ENCODE measurements at places on chromosomes 4 and X.

DNA sequence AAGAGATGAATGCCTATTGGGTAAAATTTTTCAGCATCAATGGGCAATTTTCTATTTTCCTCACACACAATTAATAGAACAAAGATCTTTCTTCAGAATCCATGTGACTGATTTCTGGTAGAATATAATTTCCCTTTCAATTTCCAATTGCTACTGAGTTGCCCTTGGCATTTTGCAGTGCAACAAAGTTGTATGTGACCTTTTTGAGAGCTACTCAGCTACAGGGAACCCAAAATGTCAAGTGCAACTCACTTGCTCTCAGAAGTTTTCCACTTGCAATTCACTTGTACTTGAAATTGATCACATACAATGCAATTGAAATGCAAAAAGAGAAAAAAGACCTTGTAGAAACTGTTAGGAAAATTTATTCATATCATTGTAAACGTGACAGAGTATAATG is 245.5 kb downstream of the BANK1 start:
- DNase-seq = no peak

DNA sequence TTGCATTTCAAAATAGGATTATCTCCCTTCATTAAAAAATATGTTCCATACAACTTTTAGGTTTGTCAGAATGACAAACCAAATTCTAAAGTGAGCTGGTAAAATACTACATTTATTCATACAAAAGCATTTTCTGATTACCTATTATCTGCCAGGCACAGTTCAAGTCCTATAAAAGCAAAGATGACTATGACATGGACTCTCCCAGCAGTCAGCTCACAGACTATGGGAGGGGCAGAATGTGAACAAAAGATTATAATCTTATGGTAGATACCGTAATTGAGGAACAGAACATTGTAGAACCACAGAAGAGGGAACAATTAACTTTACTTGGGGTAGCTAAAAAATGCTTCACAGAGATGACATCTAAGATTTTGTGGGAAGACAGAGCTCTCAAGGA is 12.4 kb downstream of the PAQR3 start:
- no peak for DNase-seq

DNA sequence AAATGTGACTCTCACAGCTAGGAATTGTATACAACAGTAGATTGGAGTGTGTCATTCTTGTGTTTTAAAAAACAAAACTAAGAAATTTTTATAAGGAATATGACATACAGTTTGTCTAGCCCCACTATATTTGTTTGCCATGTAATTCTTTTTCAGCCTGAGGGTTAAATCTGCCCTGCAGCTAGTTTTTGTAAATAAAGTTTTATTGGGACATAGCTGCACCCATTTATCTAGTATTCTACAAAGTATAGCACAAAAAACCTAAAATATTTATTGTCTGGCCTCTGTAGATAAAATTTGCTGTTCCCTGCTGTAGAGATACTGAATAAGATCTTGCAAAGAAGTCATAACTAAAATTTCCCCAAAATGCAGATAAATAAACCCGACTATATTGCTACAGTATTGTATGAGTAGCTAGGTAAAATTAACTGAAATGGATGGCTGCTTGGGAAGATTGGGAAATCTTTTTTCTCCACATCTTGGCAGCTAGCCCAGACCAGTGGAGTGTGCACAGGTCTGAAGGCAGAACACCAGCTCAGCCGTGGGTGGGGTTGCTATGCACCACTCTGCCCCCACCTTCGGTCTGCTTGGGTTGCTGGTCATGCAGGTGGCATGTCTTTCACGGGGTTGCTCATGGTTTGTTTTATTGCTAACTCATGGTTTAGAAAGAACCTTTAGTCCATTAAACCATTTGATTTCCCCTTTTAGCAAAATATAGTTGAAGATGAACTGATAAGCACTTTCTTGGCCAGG is 127.9 kb downstream of the KLHL8 start:
- no peak for DNase-seq

GRCh38 chr4:20598626-20599025 is 101.6 kb upstream of the PACRGL start:
- no peak for DNase-seq

DNA sequence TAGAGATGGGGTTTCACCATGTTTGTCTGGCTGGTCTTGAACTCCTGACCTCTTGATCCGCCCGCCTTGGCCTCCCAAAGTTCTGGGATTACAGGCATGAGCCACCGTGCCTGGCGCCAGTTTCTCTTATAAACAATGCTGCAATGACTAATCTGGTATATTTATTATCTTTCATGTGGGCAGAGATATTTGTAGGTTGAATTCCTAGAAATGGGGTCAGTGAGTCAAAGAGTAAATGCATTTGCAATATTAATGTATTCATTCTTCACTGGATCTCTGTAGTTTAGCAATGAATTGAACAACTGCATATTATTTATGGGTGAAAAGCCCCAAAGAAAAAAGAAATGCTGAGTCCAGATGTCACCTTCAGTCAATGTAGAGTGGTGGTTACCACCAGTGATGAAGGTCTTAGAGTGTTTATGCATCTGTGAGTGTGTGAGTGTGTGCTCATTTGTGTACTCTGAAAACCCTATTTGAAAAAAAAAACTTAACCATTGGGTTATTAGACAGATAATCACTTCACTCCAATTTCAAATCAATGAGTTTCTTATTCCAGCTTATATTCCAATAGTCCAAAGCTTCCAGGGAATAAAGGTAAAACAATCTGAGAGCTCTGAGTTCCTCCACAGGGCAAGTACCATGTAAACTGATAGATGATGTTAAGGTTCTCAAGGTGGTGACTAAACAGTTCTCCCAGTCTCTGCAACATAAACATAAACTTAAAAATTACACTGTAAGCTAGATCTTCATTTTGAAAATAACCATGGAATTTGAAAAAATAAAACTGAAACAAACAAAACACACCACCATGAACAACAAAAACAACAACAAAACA is 22.6 kb upstream of the CD38 start:
- peak; percentile 61 for DNase-seq

DNA sequence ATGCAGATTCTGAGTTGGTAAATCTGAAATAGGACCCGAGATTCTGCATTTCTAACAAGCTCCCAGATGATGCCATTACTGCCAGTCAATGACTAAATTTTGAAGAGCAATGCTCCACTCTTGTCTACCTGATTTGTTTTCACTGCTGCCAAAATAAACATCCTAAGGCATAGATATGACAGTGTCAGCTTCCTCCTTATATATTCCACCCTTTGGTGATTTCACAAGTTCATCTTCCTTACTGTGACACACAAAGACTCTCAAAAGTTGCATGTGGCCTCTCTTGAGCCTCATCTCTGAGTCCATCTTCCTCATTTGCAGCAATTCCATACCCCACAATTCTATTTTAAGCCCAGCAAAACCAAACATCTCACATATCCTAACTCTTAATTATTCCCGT is 110.9 kb downstream of the FBXW7 start:
- no peak for DNase-seq

DNA sequence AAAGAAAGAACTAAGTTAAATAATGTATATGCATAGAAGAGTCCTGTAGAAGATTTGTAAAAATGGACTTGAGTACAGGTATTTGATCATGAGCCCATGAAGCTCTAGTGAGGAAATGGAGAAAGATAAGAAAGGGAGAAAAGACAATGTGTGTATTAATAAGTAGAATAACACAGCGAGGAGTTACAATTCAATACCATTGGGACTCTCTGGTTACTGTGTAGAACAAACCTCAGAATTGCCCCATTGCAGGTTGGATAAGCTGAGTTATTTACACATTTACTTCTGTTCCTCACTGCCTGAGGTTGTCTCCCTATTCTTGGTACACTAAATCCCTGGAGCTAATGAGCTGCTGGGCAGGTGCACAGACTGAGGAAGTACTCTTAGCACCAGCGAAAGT is 33.3 kb downstream of the BANK1 start:
- DNase-seq = no peak

DNA sequence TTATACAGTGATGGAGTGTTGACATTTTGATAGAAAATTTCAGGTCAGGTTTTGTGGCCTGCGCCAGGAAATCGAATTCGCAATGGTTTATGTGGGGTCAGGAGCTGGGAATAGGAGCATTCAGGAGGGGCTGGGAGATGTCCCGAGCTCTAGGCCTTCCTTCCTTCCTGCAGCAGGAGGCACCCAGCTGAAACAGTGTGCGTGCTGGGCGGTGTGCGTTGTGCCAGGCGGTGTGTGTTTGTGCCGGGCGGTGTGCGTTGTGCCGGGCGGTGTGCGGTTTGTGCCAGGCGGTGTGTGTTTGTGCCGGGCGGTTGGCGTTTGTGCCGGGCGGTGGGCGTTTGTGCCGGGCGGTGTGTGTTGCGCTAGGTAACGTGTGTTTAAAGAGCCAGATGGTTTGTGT is 1.7 kb downstream of the UVSSA start:
- DNase-seq = no peak

GRCh38 chr4:152327606-152328453 is 208.1 kb downstream of the FBXW7 start:
- DNase-seq = peak; percentile 26

DNA sequence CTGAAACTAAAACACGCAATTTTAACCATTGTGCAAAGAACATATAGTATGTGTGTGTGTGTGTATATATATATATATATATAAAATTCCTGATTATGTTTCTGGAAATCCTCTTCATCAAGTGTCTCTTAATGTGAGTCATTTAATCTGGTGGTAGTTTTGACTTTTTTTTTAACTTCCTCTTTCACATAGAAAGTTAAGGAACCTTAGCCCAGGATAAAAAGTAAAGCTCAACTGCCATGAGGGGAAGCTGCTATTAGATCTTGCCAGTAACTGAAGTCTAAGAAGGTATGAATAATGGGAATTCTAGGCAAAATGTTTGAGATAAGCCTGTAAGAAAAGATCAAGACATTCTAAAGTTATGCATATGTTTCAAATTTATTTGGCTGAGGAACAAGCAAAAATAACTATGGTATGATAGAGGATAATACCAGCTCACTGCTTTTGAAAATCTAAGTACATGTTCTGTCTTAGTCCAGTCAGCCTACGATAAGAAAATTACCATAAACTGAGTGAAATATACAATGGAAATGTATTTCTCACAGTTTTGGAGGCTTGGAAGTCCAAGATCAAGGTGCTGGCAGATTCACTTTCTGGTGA is 757.0 kb downstream of the TRAM1L1 start:
- DNase-seq = no peak

DNA sequence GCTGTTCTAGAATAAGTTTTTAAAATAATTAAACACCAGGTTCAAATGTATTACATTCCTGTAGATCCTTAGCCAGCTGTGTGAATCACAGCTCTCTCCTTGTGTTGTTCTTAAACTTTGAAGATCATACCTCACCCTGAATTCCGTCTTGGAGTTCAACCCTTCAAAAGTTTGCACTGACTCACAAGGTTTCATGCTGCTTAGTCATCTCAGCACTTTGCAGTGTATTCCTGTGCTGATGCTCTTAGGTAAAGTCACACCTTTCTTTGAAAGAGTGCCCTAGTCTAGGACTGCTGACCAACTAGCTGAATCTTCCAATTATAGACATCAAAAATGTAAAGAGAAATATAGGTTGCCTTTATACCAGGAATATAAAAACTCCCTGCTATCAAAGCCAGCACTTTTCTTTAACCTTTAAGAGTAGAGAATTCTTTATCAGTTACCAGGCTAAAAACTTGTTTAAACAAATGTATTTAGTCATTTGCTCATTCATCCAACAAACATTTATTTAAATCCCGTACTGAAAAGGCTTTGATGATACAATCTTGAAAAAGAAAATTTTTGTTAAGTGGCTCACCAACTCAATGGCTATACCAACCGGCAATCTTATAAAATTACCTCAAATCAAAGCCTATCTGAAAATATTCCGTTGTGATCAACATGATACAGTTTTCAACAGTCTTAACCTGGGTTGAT is 169.7 kb downstream of the RAP1GDS1 start:
- DNase-seq = no peak

- no peak for DNase-seq
These were observed 267.3 kb downstream of the DCTD start for GRCh38 chr4:182649698-182650477.

DNA sequence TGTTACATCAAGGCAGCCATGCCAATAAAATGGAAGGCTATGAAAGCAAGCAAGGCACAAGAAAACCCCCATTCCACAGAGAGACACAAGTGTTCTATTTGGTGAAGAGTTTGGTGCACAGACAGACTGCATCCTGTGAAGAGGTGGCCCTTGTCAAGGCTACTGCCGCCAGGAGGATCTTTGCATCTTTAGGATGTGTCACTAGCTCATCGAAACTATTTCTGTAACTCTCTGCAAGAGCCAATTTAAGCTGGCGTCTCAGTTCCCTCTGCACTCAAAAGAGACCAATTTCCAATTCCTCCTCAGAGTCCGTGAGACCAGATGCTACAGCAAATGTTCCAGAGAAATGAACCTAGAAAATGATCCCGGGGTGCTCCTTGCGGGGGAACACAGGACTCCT is 91.0 kb downstream of the PHKA2 start:
- no peak for DNase-seq

GRCh38 chrX:38268011-38268410 is 47.3 kb upstream of the SRPX start:
- no peak for DNase-seq

DNA sequence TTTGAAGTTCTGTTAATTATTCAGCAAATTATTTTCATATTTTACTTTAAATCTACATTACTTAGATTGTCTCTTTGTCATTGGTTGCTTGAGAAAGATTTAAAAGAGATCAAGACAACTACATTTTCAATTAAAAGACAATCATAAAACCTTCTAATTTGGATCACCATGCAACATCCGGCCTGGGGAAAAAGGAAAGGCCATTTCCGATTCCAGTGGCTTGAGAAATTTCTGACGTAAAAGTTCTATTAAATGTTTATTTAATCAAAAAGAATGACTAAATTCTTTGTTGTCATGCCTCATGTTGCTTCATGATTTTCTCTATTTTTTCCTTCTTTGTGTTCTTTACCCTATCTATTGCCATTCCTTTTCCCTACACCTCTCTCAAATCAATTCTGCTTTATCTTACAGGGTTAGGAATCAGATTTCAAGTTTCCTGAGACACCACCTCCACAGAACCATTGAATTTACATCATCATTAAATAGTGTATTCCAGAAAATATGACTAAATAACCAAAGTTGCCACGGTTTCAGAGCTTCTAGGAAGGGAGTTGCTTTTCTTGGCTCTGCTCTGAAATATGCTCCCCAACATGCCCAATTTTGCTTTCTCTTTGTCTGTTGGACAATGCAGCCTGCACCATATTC is 124.6 kb upstream of the ACSL4 start:
- DNase-seq = no peak

DNA sequence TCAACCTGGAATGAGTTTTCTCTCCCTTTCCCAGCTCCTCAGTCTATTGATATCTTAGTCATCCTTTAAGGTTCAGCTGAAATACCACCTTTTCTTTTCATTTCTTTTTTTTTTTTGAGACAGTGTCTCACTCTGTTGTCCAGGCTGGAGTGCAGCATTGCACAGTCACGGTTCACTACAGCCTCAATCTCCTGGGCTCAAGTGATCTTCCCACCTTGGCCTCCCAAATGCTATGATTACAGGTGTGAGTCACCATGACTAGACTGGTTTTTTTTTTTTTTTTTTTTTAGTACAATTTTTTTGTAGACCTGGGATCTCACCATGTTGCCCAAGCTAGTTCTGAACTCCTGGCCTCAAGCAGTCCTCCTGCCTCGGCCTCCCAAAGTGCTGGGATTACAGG is 28.9 kb downstream of the AFF1 start:
- DNase-seq = no peak
